Activated CD4-positive, alpha-beta T cell treated with anti-CD3 and anti-CD28 coated beads for 36 hours (primary cell): ENCODE measurements at places on chromosomes 5 and 9. TPM values are rescaled to one million over a fixed set of nuclear protein-coding genes. Genes with fewer than 3 reads are reported as not detected.

MARCHF3 gene
- 4.2 TPM for total RNA-seq

- no peak for DNase-seq
- H3K4me1 ChIP-seq, result no peaks in the 10 kb centered on the region
- H3K27ac ChIP-seq, result no peak overlapping the region
- H3K36me3 ChIP-seq, result no peaks in the 10 kb centered on the region
Observed at GRCh38 chr5:16427587-16427986, 38.0 kb downstream of the ZNF622 start.

GRCh38 chr9:3495855-3496254, 29.9 kb downstream of the RFX3 start:
- peaks cover 7% of the 10 kb centered on the region for H3K36me3 ChIP-seq
- no peaks in the 10 kb centered on the region for H3K27me3 ChIP-seq
- no peak overlapping the region for H3K27ac ChIP-seq
- no peak for DNase-seq

DNA sequence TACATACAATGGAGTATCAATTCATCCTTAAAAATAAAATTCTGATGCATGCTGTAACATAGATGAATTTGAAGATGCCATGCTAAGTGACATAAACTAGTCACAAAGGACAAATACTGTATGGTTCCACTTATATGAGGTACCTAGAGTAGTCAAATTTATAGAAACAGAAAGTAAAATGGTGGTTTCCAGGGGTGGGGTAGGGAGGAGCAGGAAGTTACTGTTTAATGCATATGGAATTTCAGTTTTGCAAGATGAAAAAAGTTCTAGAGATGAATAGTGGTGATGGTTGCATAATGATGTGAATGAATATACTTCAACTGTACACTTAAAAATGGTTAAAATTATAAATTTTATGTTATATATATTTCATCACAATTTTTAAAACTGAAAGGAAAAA, 57.3 kb upstream of the FNIP1 start:
- H3K4me1 ChIP-seq, result peaks cover 13% of the 10 kb centered on the region
- H3K4me3 ChIP-seq, result no peak overlapping the region
- no peak for DNase-seq
- peaks cover 4% of the 10 kb centered on the region for H3K36me3 ChIP-seq
- H3K27me3 ChIP-seq, result no peaks in the 10 kb centered on the region

DNA sequence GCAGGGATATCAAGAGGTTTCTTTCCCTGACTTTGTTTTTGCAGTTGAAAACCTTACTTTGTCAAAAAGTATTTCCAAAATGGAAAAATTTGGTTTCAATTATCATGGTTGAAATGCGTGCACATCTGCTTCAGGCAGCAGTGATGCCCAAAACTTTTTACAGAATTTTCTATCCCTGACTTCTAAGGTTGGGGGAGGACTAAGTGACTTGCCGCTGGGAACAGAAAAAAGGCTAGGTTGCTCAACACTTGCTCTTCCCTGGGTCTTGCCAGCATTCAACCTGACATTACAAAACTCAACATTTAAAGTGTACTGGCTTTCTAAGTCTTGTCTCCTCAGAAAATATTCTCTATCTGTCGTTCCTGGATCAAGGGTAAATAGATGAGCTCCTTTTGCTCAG, 4.7 kb downstream of the KLHL3 start:
- no peaks in the 10 kb centered on the region for H3K27me3 ChIP-seq
- no peak overlapping the region for H3K27ac ChIP-seq
- no peak overlapping the region for H3K4me3 ChIP-seq
- DNase-seq, result no peak
- H3K4me1 ChIP-seq, result peaks cover 9% of the 10 kb centered on the region

GRCh38 chr5:51389288-51389576, 6.0 kb downstream of the ISL1 start:
- H3K4me1 ChIP-seq, result no peaks in the 10 kb centered on the region
- H3K36me3 ChIP-seq, result no peaks in the 10 kb centered on the region
- no peak overlapping the region for H3K4me3 ChIP-seq
- no peak for DNase-seq
- peaks cover 64% of the 10 kb centered on the region for H3K27me3 ChIP-seq
- H3K27ac ChIP-seq, result no peak overlapping the region

ITGA2 gene
- 0.61 TPM for total RNA-seq

CEMIP2 gene
- 34.1 TPM for total RNA-seq

GRCh38 chr9:76559286-76559685, 100.3 kb downstream of the GCNT1 start:
- no peak overlapping the region for H3K27ac ChIP-seq
- H3K4me3 ChIP-seq, result no peak overlapping the region
- H3K4me1 ChIP-seq, result peaks cover 18% of the 10 kb centered on the region
- peaks cover 13% of the 10 kb centered on the region for H3K27me3 ChIP-seq
- no peak for DNase-seq
- H3K36me3 ChIP-seq, result no peaks in the 10 kb centered on the region

- peaks cover 23% of the 10 kb centered on the region for H3K4me1 ChIP-seq
- H3K27me3 ChIP-seq, result no peaks in the 10 kb centered on the region
- no peak overlapping the region for H3K4me3 ChIP-seq
- no peak overlapping the region for H3K27ac ChIP-seq
- no peak for DNase-seq
Observed at GRCh38 chr5:173780235-173781234, 107.6 kb upstream of the CPEB4 start.

GRCh38 chr5:153086486-153086885, 404.0 kb upstream of the GRIA1 start:
- H3K27ac ChIP-seq, result no peak overlapping the region
- no peaks in the 10 kb centered on the region for H3K27me3 ChIP-seq
- no peak for DNase-seq
- no peaks in the 10 kb centered on the region for H3K36me3 ChIP-seq
- H3K4me3 ChIP-seq, result no peak overlapping the region

DNA sequence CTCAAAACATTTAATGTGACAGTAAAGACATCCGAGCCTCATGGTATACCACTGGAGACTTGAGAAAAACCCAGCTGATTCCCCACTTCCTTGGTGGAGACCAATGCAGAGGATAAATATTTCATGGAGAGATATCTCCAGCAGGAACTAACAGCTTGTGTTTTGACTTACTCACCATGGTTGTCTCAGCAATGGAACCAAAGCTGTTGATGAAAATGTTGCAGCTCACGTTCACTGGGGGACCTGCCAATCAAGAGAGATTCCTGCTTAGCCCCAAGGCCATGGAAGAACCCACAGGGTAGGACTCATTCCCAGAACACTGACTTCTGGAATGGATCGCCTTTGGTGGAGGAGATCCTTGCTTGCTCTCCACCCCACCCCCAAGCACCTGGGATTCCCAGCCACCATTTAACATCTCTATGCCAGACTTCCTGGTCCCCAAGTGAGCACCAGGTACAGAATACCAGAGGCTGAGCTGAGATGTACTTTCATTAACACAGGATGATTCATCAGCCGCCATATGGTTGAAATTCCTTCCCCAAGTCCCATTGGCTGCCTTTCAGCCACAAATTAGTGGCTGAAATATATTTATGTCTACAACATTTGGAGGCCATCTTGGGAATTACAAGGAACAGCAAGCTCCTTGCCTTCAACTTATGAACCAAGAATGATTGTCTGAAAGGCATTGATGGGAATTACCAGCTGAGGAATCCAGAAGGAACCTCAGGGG, 37.9 kb downstream of the GLRA1 start:
- H3K27ac ChIP-seq, result no peak overlapping the region
- H3K27me3 ChIP-seq, result no peaks in the 10 kb centered on the region
- no peaks in the 10 kb centered on the region for H3K4me1 ChIP-seq
- no peak overlapping the region for H3K4me3 ChIP-seq
- DNase-seq, result no peak

DNA sequence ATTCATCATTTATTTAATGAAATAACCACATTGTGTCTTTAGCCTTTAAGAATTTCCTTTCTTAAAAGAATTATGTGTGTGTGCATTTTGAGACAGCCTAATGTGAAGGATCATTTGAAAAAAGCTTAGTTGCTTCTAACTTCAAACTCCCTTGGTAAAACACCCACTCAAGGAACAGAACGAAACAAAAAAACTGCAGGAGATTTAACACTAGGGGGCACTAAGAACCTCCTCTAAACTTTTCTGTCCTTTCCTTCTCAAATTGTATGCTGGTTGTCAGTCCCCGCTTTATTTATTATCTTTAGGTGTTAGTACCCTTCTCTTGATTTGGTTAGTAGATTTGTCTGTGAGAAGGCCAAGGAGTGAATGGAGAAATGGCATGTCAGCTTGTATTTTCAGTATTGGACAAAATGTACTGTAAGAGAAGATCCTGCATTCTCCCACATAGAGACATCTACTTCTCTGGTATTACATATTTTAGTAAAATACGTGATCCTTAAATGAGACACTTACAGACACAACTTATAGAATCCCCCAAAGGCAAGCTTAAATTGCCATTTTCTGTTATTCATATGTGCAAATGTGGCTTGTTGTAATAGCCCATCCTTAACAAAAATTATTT, 229.7 kb downstream of the MRPS30 start:
- H3K4me3 ChIP-seq, result no peak overlapping the region
- no peak overlapping the region for H3K27ac ChIP-seq
- no peaks in the 10 kb centered on the region for H3K4me1 ChIP-seq
- no peaks in the 10 kb centered on the region for H3K36me3 ChIP-seq

DNA sequence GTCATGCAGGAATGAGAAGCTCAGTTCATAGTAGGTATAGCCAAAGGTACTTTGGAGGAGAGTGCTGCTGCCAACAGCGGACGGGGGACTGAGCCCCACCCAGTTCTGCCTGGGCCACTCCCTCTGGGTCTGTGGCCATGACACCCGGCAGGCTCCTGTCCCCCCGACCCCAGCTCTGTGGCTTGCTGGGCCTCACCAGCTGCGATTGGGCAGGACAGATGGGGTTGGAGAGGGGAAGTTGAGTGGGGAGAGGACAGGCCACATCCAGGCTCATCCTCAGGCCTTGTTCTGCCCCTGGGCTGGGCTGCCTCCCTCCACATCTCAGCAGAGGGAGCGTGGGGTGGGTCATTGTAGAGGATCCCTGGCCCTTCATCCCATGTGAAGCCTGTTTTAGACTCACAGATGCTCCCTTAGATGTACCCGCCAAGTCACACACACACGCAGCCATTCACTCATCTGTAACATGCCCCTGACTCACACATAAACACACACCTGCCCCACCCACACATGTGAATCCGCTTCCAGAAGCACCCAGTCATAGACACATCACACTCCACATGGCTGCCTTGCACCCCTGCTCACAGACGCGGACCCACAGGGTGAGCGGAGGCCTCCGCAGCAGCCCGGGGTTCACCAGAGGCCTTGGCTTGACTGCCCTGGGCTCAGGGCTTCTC, 48.8 kb downstream of the NTNG2 start:
- no peak overlapping the region for H3K27ac ChIP-seq
- no peaks in the 10 kb centered on the region for H3K36me3 ChIP-seq
- H3K4me3 ChIP-seq, result no peak overlapping the region
- H3K4me1 ChIP-seq, result peaks cover 3% of the 10 kb centered on the region

DNA sequence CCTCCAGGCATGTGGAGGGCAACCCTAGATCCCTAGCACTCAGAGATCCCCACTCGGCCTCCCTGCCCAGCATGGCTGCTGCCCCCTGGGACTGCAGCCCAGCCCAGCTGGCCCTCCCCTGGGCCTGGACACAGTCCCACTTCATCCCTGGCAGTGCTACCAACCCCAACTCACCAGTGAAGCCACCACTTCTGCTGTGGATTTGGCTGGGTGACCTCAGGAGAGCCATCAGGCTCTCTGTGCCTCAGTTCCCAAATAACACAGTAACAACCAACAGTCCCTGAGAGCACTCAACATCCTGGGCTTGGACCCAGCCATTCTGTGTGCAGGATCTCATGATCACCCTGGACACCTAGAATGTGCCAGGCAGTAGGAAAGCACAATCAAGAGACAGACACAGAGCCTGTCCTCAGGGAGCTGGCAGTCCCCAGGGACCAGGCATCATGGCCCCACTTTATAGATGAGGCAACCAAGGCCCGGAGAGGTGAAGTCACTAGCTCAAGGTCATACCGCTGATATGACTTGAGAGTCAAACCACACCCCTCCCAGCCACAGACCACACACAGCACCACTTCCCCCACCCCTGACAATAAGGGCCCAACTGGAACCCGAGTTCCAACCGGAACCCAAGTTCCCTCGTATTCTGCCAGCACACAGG, 4.7 kb upstream of the PSMB7 start:
- peaks cover 8% of the 10 kb centered on the region for H3K4me1 ChIP-seq
- no peaks in the 10 kb centered on the region for H3K27me3 ChIP-seq
- H3K4me3 ChIP-seq, result no peak overlapping the region
- no peak for DNase-seq
- H3K36me3 ChIP-seq, result peaks cover 2% of the 10 kb centered on the region
- no peak overlapping the region for H3K27ac ChIP-seq

TMED9 gene
- total RNA-seq, result 83.2 TPM
